ENCODE measurements at places on chromosomes 4 and X. TPM values are rescaled to one million over a fixed set of nuclear protein-coding genes. Genes with fewer than 3 reads are reported as not detected.

Gene SSX2
- not detected for total RNA-seq

Gene CRMP1
- total RNA-seq, result 0.33 TPM

Gene MID2
- total RNA-seq, result 17.2 TPM

Gene FGF13
- 4.6 TPM for total RNA-seq

Gene TKTL2
- total RNA-seq, result not detected

Gene H2AZ1
- total RNA-seq, result 132 TPM

Gene NFXL1
- total RNA-seq, result 9.2 TPM

Gene TRIML1
- total RNA-seq, result not detected

Gene TRIM60
- not detected for total RNA-seq

Gene EGF
- 0.83 TPM for total RNA-seq

Gene COL4A6
- total RNA-seq, result 7.2 TPM

Gene TEX11
- under 0.01 TPM for total RNA-seq

DNA sequence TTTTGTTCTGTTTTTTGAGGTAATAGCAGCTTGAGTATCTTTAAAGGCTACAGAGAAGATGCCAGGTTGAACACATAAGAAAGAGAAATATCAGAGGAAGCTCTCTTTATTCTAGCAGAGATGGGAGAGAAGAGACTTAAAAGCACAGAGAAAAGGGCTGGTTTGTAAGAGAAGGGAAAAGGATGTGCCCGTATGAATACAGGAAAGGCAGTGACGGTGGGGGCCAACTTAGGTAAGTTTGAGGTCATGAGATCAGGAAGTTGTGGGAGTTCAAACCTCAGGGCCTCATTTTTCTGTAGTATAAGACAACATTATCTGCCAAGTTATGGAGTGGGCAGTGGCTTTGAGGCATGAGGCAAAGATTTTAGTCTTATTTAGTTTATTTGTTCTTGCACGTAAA lies 121.3 kb upstream of the S100G start:
- no peaks in the 10 kb centered on the region for H3K27me3 ChIP-seq
- no peaks in the 10 kb centered on the region for H3K36me3 ChIP-seq
- no peak for DNase-seq
- no peaks in the 10 kb centered on the region for H3K4me1 ChIP-seq
- H3K4me3 ChIP-seq, result no peak overlapping the region
- H3K27ac ChIP-seq, result no peak overlapping the region

GRCh38 chr4:164304101-164304639 lies 449.8 kb upstream of the SMIM31 start:
- H3K27ac ChIP-seq, result no peak overlapping the region
- no peaks in the 10 kb centered on the region for H3K4me1 ChIP-seq
- no peaks in the 10 kb centered on the region for H3K36me3 ChIP-seq
- no peaks in the 10 kb centered on the region for H3K27me3 ChIP-seq

GRCh38 chr4:124337874-124338273 lies 374.7 kb downstream of the ANKRD50 start:
- H3K4me3 ChIP-seq, result no peak overlapping the region
- no peaks in the 10 kb centered on the region for H3K36me3 ChIP-seq
- peak; percentile 8 for DNase-seq
- H3K4me1 ChIP-seq, result no peaks in the 10 kb centered on the region
- no peaks in the 10 kb centered on the region for H3K27me3 ChIP-seq

- no peaks in the 10 kb centered on the region for H3K4me1 ChIP-seq
- H3K27me3 ChIP-seq, result peaks cover 2% of the 10 kb centered on the region
- no peak overlapping the region for H3K27ac ChIP-seq
Measured at GRCh38 chr4:122632396-122633143, 11.7 kb upstream of the IL21 start.

- H3K4me3 ChIP-seq, result no peak overlapping the region
- peak; percentile 83 for DNase-seq
- H3K4me1 ChIP-seq, result peaks cover 2% of the 10 kb centered on the region
- H3K36me3 ChIP-seq, result no peaks in the 10 kb centered on the region
- no peak overlapping the region for H3K27ac ChIP-seq
Measured at GRCh38 chr4:72314869-72315268, 254.2 kb downstream of the ADAMTS3 start.

- peaks cover 6% of the 10 kb centered on the region for H3K4me1 ChIP-seq
- H3K36me3 ChIP-seq, result no peaks in the 10 kb centered on the region
- no peak overlapping the region for H3K27ac ChIP-seq
- no peak overlapping the region for H3K4me3 ChIP-seq
- no peak for DNase-seq
- no peaks in the 10 kb centered on the region for H3K27me3 ChIP-seq
Measured at GRCh38 chr4:113788888-113789287, 27.4 kb upstream of the CAMK2D start.

GRCh38 chr4:157882901-157883300 lies 289.9 kb downstream of the GASK1B start:
- H3K36me3 ChIP-seq, result no peaks in the 10 kb centered on the region
- no peaks in the 10 kb centered on the region for H3K4me1 ChIP-seq
- no peak for DNase-seq

DNA sequence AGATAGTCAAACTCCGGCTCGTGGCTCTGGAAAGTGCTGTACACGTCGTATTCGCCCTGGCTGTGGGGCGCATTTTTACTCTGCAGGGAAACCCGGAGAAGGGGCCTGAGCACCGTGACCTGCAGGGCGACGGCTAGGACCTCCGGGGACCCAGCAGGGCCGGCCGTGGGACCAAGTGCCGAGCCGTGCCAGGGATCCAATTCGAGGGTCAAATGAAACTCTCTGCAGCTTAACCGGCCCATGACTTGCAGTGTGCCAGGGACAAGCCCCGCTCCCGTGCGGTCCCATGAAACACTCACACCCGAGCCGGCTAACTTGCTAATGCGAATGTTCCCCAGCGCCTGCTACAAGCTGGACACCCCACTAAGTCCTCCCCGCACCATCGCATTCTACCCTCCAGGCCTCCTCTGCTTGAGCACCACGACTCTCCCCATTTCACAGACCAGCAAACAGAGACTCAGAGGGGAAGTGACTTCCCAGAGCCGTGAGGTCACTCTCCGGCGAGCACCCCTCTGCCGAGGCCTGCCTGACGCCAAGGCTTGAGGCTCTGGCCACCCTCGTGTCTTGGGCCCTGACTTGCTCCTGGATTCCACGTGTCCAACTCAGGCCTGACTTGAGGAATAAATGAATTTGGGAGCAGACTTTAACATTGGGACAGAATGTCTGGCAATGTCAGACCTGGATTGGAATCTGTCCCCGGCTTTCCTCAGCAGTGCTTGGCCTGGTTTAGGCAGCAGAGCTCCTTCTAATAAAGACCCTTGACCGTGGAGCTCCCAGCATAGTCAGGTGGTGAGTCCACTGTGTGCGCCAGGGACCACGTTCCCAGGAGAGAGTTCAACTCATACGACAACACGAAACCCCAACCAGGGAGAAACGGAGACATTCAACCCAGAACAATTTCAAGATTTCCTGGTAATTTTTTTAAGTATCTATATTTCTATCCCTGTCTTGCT lies 93.6 kb downstream of the PPP2R2C start:
- no peaks in the 10 kb centered on the region for H3K4me1 ChIP-seq
- no peak overlapping the region for H3K27ac ChIP-seq
- no peak overlapping the region for H3K4me3 ChIP-seq
- DNase-seq, result no peak
- no peaks in the 10 kb centered on the region for H3K27me3 ChIP-seq

DNA sequence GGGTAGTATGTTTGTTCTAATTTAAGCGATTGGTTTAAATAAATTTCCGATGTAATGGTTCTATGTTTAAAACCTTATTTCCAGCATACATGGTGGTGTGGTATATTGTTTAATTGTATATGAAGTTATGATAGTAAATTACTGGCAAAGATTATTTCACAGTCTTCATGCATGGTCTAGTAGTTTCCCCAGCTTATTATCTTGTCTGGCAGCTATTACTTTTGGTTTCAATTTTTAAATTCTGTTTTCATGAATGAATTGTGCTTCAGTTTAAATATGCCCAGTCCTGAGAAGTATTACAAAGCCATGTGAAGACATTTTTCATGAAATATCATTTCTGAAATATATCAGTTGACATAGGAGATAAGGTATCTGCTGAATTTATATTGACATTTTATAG lies 6.3 kb downstream of the ALG13 start:
- no peaks in the 10 kb centered on the region for H3K4me1 ChIP-seq
- no peaks in the 10 kb centered on the region for H3K27me3 ChIP-seq
- peaks cover 3% of the 10 kb centered on the region for H3K36me3 ChIP-seq
- DNase-seq, result no peak
- no peak overlapping the region for H3K4me3 ChIP-seq

- no peaks in the 10 kb centered on the region for H3K27me3 ChIP-seq
- peaks cover 11% of the 10 kb centered on the region for H3K4me1 ChIP-seq
- H3K36me3 ChIP-seq, result no peaks in the 10 kb centered on the region
Measured at GRCh38 chrX:39756086-39756883, 341.5 kb downstream of the BCOR start.

GRCh38 chrX:10014462-10015354 lies 47.5 kb downstream of the CLDN34 start:
- peaks cover 3% of the 10 kb centered on the region for H3K4me1 ChIP-seq
- H3K27me3 ChIP-seq, result no peaks in the 10 kb centered on the region
- DNase-seq, result peak; percentile 90
- H3K27ac ChIP-seq, result peak overlapping the region; percentile 68

GRCh38 chr4:15556511-15557092 lies 86.9 kb downstream of the CC2D2A start:
- H3K4me1 ChIP-seq, result no peaks in the 10 kb centered on the region
- H3K4me3 ChIP-seq, result no peak overlapping the region
- no peak for DNase-seq

DNA sequence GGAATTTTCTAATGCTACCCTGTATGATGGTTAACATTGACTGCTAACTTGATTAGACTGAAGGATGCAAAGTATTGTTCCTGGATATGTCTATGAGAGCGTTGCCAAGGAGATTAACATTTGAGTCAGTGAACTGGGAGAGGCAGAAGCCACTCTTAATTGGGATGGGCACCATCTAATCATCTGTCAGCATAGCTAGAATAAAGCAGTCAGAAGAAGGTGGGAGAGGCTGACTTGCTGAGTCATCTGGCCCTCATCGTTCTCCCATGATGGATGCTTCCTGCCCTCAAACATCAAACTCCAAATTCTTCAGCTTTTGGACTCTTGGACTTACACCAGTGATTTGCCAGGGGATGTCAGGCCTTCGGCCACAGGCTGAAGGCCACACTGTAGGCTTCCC lies 878.5 kb downstream of the PCDH7 start:
- H3K27ac ChIP-seq, result no peak overlapping the region
- no peaks in the 10 kb centered on the region for H3K27me3 ChIP-seq
- no peak overlapping the region for H3K4me3 ChIP-seq

DNA sequence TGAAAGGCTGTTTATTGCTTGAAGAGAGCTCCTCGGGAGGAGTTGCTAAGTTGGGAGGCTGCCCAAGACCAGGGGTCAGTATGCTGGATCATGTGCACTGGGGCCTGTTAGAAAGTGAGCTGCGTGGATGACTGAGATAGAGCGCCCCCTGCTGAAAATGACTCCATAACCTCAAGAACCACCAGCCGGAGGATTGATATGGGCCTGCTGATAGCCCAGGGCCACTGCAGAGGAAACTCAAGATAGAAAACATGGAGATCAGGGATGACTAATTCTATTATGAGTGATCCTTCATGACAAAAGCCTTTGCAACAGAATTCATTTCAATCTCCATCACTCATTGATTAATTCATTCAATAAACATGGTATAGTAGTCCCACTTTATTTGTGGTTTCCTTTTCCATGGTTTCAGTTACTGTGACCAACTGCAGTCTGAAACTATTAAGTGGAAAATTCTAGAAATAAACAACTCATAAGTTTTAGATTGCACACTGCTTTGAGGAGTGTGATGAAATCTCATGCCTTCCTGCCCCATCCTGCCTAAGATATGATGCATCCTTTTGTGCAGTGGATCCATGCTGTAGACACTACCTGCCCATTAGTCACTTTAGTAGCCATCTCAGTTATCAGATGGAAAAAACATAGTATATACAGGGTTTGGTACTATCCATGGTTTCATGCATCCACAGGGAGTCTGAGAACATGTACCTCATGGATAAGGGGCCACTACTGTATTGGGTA lies 126.7 kb upstream of the MBNL3 start:
- no peak overlapping the region for H3K4me3 ChIP-seq
- H3K36me3 ChIP-seq, result no peaks in the 10 kb centered on the region
- H3K27me3 ChIP-seq, result no peaks in the 10 kb centered on the region
- H3K27ac ChIP-seq, result no peak overlapping the region
- H3K4me1 ChIP-seq, result no peaks in the 10 kb centered on the region
- peak; percentile 55 for DNase-seq
